WTC11 (cell line): ENCODE measurements at places on chromosomes 1 and 21.

- DNase-seq: no peak
Observed at GRCh38 chr1:160005070-160005469, 26.7 kb downstream of the PIGM start.

- no peak for DNase-seq
Observed at GRCh38 chr1:66598670-66599069, 64.7 kb downstream of the SGIP1 start.

DNA sequence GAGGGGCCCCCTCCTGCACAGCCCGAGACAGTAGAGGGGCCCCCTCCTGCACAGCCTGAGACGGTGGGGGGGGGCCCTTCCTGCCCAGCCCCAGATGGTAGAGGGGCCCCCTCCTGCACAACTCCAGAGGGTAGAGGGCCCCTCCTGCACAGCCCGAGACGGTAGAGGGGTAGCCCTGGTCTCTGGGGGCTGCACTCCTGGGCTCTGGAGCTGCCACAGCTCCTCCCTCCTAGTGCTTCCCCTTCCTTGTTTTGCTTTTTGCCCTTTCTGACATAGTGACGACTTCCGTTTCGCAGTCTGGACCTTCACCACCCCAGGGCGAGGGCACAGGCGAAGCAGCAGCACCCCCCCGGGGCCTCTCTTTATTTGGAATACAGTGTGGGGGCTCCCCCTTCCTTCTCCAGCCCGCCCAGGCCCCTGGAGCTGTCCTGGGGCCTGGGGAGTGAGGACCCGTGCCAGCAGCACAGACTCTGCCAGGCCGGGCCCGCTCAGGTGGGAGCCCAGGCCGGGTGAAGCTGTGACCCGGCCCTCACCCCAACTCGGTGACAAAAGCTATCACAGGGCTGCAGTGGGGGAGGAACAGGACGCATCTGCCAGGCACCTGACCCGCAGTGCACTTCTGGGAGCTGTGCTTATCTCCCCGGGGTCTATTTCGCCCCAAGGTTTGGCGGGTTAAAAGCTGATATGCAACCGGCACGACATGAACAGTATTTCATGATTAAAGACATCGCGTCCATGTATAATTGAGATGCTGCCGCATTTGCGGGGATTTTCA is 1.1 kb upstream of the PRXL2B start:
- no peak for DNase-seq

DNA sequence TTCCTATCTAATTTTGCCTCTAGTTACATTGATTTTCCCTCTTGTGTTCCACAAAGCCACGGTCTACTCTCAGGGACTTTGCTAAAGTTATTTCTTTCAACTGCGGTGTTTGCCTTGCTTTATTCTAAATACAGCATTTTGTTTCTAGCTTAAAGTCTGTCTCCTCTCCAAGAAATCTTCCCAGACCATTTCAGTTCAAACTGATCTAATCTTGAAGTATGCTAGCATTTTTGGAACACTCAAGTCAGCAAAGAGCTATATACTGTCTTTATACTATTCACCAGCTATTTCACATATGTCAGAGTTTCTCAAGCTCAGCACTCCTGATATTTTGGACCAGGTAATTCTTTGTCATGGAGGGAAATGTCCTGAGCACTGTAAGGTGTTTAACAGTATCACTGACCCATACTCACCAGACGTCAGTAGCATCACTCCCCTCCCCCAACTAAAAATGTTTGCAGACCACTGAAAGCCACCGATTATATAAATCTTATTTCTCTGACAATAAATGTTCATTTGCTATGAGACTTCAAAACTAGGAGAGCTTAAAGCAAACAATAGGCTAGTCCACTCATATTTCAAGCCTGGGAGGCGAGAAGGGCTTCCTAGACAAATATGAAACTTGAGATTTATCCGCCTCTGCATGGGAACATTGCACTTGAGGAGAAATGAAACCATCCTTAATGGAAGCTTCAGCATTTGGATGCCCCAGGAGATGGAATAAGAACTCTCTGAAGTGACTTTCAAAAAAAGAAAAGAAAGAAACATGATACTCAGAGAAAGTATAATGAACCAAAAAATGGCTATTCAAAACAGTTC is 81.1 kb downstream of the KIAA0319L start:
- DNase-seq: no peak

DNA sequence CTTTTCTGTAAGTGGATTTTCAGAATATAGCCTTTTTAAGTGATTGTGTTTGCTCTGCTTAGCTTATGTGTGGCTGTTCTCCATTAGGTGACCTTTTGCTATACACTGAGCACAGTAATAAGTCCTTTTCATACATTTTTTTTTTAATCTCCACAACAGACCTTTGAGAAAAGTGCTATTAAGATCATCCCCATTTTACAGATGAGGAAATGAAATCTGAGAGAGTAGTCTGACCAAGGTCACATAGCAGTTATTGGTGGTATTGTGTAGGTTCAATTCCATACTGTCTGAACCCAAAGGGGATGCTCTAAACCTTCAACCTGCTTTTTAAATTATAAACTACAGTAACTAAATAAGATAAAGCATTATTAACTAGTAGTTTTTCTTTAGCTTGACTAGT is 1.7 kb downstream of the PRRC2C start:
- DNase-seq: no peak
